Choroid plexus epithelial cell (primary cell): ENCODE measurements at places on chromosomes 3 and 15.

GRCh38 chr15:101148881-101149664, 102.8 kb downstream of the CHSY1 start:
- DNase-seq = no peak

- peak; percentile 36 for DNase-seq
Observed at GRCh38 chr15:73009066-73010056, 42.9 kb upstream of the NEO1 start.

DNA sequence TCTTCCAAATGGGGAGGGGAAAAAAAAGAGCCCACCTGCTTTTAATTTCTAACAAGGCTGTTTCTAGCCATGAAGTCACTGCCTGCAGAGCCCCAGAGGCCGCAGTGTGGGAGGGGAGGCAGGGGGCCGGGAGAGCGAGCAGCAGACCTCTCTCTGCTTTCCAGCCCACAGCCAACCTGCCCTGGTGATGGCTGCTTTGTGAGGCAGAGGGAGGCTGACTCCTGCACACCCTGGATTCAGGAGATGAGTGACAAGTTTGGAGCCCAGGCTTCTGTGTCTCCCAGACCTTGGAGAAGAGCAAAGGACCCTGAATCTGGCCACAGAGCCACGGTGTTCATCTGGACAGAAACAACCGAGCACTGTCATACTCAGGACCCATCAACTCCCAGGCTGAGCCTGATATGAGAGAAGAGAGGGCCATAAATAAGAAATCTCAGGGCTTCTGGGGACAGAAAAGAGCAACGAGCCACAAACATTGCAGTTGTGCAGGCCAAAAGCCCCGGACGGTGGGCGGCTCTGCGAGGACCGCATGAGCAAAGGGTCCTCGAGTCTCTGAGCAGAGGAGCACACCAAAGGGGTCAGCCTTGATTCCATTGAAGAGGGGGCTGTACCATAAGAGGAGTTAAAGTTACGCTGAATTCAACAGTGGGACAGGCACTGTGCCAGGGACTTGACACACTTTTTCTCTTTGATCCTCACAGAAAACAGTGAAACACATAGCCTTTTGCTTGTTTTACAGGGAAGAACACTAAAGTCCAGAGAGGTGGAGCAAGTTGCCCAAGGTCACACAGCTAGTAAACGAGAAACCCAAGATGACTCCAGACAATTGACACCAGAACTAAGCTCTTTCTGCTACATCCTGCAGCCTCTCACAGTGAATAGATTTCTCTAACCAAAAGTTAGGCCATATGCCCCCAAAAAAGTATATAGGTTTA, 97.2 kb downstream of the SEMA5B start:
- no peak for DNase-seq

- DNase-seq = no peak
Observed at GRCh38 chr3:42519568-42519962, 17.1 kb downstream of the VIPR1 start.

DNA sequence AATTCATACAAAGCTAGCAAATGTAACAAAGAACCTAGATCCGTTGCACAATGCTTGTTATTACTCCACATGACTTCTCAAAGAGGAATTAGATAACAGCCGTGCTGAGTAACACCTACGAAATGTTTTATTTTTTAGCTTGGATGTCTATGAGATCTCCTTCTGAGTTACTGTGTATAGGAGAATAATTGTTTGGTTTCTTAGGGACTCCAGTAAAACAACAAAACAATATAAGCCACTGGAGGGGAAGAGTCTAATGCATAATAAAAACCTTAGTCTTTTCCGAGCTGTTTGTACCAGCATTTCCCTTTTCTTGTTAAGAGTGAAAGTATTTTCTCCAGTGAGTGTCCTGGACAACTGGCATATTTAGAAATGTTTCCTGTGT, 15.6 kb downstream of the SNAP23 start:
- DNase-seq = peak; percentile 83

- DNase-seq = no peak
Observed at GRCh38 chr3:42980909-42981308, 1.8 kb downstream of the GASK1A start.

DNA sequence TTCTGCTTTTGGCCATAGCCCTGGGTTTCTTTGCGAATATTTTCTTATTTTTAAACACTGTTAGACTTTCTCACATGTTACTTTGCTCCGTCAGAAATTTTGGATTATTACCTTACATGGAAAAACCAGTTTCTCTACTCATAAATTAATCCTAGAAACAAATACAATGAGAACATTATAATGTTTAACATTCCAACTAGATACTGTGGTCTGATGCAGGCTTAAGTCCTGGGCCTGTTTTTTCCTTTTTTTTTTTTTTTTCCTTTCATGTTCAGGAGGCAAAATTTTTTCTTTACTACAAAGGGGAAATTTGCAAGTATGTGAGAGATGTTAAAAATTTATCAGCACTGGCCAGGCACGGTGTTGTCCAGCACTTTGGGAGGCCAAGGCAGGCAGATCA, 28.9 kb downstream of the POPDC2 start:
- DNase-seq = no peak

DNA sequence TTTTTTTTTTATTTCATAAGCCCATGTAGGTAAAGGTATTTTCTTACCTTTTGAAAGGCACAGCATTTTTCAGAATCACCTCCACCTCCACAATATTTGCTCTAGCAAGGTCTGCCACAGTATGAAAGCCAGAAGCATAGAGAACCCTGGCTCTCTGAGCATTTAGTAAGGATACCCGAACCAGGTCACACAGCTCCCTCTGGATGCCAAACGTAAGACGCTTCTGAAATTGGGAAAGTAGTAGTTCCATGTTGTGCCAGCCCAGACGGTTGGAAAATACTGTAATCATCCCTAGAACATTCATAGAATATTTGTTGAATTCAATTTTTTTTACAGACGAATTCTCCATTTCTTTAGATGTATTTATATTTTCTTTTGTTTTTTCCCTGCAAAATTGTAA, 52.4 kb downstream of the POLQ start:
- peak; percentile 33 for DNase-seq

- DNase-seq = peak; percentile 33
Observed at GRCh38 chr15:52680041-52680391, 828 bp upstream of the ATOSA start.

DNA sequence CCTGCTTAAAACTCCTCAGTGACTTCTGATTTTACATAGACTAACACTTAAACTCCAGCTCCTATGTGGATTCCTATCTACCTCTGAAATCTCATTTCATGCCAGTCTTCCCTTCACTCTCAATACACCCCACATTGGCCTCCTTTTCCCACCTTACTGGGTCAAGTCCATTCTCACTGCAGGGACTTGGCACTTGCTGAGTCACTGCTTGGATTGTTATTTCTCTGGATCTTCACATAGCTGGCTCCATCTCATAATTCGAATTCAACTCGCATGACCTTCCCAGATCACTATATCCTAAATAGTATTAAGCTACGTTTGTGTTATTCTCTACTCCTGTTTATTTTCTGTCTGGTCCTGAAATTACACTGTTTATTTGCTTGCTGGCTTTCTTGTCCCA, 59.6 kb upstream of the FRMD4B start:
- no peak for DNase-seq

GRCh38 chr15:52636459-52636858, 42.7 kb downstream of the ATOSA start:
- no peak for DNase-seq

DNA sequence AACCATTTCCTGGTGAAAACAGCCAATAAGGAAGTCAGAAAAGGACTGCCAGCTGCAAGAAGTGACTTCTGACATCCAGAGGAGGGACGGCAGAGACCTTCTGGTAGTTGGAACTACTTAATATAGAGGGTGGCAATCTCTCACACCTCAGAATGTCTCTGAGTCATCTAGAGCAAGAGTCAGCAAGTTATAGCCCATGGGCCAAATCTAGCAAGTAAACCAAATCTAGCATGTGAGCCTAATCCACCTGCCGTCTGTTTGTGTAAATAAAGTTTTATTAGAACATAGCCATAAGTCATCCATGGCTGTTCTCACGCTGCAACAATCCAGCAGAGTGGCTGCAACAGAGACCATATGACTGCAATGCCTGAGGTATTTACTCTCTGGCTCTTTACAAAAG, 160.5 kb upstream of the NR2E3 start:
- no peak for DNase-seq

- DNase-seq = peak; percentile 89
Observed at GRCh38 chr3:71955240-71956068, 170.5 kb upstream of the PROK2 start.

GRCh38 chr3:10522646-10523303, 17.4 kb upstream of the ATP2B2 start:
- no peak for DNase-seq

- no peak for DNase-seq
Observed at GRCh38 chr3:193771653-193772421, 178.8 kb downstream of the OPA1 start.

- peak; percentile 62 for DNase-seq
Observed at GRCh38 chr3:147377412-147378367, 28.7 kb downstream of the ZIC4 start.

GRCh38 chr3:2423143-2423542, 324.5 kb downstream of the CNTN4 start:
- no peak for DNase-seq

- peak; percentile 80 for DNase-seq
Observed at GRCh38 chr3:111668888-111669488, 73.8 kb upstream of the ZBED2 start.

- no peak for DNase-seq
Observed at GRCh38 chr15:29880341-29880740, 58.1 kb upstream of the TJP1 start.

DNA sequence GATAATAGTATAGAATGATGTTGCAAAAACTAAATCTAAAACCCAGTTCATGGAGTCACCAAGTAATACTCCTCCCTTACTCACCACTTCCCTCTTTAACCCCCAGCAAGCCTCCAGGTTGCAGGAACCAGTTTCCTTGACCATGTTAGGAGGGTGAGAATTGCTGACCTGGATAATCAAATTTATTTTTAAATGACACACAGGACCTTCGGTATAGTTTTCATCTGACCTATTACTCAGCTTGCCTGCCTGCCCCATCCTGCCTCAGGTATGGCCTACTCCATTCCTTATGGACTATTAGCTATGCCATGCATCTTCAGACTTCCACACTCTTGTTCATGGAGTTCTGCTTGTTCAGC, 883 bp downstream of the RTP4 start:
- no peak for DNase-seq

DNA sequence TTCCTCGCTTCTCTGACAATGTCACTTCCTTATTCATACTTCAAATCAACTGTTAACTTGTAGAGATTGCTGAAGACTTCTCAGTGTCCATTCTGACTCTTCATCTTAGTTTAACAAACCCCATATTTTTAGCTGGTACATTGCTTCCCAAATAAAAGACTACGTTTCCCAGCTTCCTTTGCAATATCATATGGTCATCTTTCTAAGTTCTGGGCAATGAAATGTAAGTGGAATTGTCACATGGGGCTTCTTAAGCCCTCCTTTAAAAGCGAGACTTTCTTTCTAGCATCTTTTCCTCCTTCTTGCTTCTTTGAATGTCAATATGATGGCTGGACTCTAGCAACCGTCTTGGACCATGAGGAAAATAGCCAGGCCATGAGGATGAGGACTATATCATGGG, 239.0 kb downstream of the ZNF621 start:
- DNase-seq = no peak

- no peak for DNase-seq
Observed at GRCh38 chr3:134619884-134620445, 30.9 kb downstream of the KY start.

GRCh38 chr15:39622660-39623516, 42.0 kb downstream of the THBS1 start:
- DNase-seq = no peak

- no peak for DNase-seq
Observed at GRCh38 chr15:28026221-28026620, 72.9 kb downstream of the OCA2 start.

GRCh38 chr3:13233487-13234485, 160.6 kb upstream of the IQSEC1 start:
- DNase-seq = no peak

- no peak for DNase-seq
Observed at GRCh38 chr15:68366314-68366713, 65.6 kb downstream of the ITGA11 start.

DNA sequence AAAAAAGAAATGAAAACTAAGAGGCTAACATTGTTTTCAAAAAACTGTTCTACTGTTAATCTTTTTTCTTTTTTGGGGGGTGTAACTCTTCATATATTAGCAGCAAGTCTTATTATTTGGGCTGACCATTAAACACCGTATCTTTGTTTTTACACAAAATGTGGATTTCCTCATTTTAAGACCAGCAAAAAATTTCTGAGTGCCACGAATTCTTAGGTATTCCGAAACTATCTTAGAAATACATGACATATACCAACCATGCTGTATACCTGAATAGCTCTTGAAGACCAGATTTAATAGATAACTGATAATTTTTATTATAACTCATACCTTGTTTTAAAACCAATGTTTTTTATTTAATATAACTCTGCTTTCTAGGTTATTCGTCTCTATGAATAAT, 620 bp upstream of the TTC23 start:
- no peak for DNase-seq

DNA sequence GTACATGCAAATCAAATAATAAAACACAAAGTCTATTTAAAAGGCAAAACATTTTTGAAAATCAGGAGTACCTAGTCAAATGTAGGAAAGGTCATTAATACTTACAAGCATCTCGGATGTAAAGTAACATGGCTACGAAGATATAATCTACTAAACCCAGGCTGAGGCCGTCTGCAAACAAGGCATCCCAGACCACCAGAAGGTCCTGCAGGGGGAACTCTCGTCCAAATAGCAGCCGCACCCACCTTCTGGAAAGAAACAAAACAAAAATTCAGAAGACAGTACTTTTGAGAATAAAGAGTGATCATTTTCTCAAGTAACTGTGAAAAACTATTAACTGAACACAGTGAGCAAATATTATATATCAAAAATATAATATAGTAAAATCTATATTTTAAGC, 423.1 kb downstream of the PLCL2 start:
- DNase-seq = no peak

DNA sequence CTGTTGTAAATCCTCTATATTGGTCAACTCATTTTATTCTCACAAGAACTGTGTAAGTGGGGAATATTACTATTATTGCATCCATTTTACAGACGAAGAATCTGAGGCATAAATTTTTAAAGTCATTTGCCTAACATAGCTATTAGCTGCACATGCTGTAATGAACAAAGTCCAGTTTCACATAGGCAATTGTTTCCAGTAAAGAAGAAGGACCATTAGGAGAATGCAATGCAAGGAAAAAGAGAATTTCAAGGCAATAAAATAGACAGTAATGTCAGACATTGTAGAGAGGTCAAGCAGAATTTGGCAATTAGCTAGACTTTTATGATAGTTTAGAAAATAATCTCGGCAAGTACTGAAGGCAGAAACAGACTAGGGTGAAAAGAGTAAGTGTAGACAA, 578.7 kb upstream of the NECTIN3 start:
- DNase-seq = no peak

- no peak for DNase-seq
Observed at GRCh38 chr3:187507905-187508304, 139.7 kb downstream of the RTP4 start.
